ENCODE measurements at places on chromosomes 5 and 9. TPM values are rescaled to one million over a fixed set of nuclear protein-coding genes. Genes with fewer than 3 reads are reported as not detected.

GRCh38 chr9:131516930-131517329 is 14.1 kb downstream of the UCK1 start:
- DNase-seq: no peak

GRCh38 chr9:35089434-35089833 is 7.0 kb downstream of the PIGO start:
- DNase-seq: no peak

DNA sequence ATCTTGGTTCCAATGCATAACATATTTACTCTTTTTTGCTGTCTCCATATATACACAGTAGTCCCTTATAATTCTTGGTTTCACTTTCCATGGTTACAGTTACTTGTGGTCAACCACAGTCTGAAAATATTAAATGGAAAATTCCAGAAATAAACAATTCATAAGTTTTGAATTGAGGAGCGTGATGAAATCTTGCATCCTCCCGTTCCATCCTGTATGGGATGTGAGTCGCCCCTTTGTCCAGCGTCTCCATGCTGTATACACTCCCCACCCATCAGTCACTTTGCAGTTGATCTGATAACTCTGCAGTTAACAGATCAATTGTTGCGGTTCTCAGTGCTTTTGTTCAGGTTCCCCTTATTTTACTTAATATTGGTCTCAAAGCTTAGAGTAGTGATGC is 11.5 kb upstream of the FAF2 start:
- no peak for DNase-seq

DNA sequence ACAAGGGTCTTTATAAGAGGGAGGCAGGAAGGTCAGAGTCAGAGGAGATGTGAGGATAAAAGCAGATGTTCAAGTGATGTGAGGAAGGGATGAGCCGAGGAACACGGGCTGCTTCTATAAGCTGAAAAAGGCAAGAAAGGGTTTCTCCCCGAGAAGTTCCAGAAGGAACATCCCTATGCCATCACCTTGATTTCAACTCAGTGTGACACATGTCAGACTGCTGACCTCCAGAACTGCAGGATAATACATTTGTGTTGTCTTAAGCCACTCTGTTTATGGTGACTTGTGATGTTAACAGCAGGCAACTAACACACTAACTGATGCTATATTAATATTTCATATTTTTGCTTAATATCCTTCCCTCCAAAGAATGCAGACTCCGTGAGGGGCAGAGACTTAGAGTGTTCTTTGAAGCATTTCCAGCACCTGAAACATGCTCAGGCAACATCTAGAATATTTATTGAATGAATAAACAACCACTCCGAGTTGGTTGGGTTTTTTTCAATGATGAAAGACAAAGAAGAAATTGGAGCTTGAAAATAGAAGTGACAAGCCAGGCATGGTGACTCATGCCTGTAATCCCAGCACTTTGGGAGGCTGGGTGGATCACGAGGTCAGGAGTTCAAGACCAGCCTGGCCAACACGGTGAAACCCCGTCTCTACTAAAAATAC is 77.6 kb upstream of the ADRA1B start:
- DNase-seq: no peak

Gene ENDOG
- 57.6 TPM for total RNA-seq
